Amniotic stem cell (primary cell): ENCODE measurements at places on chromosomes 4 and X.

GRCh38 chr4:26319949-26320537, 771 bp upstream of the RBPJ start:
- DNase-seq: no peak

DNA sequence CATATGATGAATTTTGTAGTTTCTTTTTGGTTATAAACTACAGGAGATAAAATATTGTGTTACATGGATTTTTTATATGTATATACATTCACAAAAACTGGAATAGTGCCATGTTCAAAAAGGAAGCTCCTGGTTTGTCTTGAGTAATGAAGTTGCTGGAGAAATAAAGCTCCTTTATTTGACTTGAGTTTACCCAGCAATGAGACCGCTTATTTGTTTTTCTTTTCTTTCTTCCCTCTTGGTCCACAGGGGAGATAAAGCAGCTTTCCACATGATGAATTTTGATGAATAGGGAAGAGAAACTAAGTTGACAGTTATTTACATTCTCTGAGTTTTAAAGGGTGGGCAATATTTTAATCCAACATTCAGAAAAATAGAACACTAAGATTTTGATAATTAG, 176.5 kb downstream of the GPM6A start:
- DNase-seq: no peak

GRCh38 chr4:54268151-54268550, 39.1 kb downstream of the PDGFRA start:
- DNase-seq: no peak

- DNase-seq: no peak
These were observed 37.9 kb downstream of the SGMS2 start for GRCh38 chr4:107862658-107863057.

GRCh38 chr4:37747772-37748330, 61.7 kb upstream of the RELL1 start:
- no peak for DNase-seq

GRCh38 chr4:36385951-36386571, 104.6 kb downstream of the DTHD1 start:
- DNase-seq: no peak

DNA sequence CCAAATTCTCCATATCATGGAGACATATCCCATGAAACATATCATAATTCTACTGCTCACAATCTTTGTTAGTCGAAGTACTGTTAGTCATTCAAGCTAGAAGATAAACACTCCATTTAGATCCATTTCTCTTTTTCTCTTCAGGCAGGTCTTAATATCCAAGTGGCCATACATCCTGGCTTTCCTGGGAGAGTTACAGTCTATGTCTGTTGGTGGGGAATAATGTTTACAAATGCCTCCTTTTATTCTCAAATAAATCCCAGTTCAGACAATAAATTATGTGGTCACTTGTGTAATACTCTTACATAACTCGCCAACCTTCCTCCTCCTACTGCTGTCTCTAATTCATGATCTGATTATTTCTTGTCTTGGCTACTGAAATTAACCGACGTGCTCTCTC, 82.1 kb downstream of the VCX3B start:
- no peak for DNase-seq

DNA sequence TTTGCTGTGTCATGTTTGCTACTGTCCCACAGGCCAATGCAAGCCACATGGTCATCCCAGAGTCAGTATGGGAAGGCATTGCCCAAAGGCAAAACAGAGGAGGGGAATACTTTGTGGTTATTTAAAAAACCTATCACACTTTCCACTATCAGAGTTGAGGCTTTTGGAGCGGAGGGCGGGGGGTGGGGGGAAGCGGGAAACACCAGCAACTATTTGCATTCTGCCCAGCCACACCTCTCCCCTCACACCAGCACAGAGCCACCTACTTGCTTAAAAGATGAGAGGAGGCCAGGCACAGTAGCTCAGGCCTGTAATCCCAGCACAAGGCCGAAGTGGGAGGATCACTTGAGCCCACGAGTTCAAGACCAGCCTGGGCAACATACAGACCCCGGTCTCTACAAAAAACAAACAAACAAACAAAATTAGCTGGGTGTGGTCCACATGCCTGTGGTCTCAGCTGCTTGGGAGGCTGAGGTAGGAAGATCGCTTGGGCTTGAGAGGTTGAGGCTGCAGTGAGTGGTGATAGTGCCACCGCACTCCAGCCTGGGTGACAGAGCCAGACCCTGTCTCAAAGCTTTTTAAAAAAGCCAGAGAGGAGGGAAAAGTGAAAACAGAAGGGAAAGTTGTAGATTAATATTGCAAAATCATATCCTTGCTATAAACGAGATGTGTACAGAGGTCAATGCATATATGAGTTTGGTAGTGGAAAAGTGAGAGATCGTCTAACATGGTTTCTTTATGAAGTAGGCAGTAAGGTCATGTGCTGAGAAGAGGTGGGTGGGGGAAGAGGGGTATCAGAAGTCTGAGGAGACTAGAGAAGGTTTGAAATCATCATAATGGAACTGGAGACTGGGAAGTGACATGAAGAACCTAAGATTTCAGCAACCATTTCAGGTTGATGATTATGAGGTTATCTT, 1.9 kb upstream of the CHST7 start:
- DNase-seq: no peak

GRCh38 chrX:70998411-70999027, 67.6 kb upstream of the SLC7A3 start:
- DNase-seq: no peak

DNA sequence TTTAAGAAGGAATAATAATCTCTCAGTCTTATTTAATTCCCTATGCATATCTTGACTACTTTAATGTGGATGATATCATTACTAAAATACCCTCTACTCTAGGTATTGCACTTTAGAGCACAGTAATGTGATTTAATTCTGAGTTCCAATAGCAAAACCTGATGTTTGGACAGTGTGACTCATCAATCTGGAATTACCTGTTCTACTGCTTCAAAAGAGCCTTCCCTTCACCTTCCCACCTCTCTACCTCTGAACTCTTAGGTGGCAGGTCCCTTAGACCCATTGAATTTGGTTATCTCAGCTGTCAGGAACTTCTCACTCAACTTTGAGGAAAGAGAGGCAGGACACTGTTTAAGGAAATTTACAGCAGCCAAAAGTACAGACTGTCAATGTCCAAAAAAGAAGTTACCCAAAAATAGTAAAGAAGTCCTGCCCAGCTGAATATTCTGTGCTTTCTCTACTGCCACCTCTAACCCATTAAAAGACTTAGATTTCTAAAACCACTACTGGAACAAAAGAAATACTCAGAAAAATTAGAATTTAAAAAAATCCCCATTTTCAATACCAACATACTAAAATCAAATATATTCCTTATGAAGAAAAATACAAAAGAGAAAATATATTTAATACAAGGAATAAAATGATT, 123.1 kb upstream of the GPM6A start:
- DNase-seq: no peak

- DNase-seq: no peak
These were observed 227.2 kb upstream of the MBNL3 start for GRCh38 chrX:132716006-132716405.

- DNase-seq: no peak
These were observed 355.7 kb downstream of the HS3ST1 start for GRCh38 chr4:11072999-11073398.

DNA sequence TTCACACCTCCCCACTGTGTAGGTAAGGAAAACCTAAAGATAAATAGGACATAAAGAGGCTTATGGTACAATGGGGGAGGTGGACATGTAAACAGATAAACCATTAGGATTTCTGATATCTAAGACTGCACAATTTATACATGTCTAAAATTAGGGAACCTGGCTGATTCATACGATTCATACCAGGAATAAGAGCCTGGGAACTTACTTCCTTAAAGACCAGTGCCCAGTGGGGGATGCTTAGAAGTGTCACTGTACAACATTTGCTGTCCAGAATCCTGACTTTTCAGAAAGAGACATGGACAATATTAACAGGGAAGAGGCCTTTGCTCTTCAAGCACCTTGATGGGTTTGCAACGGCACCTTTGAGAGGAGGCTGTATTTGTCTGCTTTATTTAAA, 116.8 kb upstream of the KIT start:
- DNase-seq: no peak

GRCh38 chrX:134981910-134982309, 8.9 kb upstream of the SMIM10 start:
- DNase-seq: no peak

GRCh38 chrX:119826399-119826959, 26.3 kb downstream of the UPF3B start:
- DNase-seq: no peak

- no peak for DNase-seq
These were observed 98.0 kb downstream of the SH3KBP1 start for GRCh38 chrX:19789376-19789775.

DNA sequence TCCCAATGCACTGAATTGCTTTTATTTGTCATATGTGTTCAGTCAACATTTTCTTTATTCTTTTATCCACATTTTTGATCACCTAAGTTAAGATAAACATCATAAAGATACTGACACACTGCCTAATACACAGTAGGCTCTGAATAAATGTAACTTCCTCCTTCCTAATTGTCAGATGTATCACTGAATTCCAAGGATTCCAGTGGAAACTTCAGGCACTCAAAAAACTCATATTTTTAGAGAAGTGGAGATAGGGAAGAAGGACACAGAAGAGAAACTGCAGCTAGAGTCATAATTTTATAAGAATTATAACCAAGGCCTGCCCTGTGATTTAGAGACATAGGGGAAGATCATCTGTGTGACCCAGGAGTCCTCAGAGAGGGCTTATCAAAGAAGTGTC, 753.3 kb downstream of the ADGRL3 start:
- no peak for DNase-seq

- no peak for DNase-seq
These were observed 41.5 kb downstream of the HHIP start for GRCh38 chr4:144687466-144687865.

GRCh38 chrX:66074920-66075879, 35.3 kb upstream of the VSIG4 start:
- DNase-seq: no peak

DNA sequence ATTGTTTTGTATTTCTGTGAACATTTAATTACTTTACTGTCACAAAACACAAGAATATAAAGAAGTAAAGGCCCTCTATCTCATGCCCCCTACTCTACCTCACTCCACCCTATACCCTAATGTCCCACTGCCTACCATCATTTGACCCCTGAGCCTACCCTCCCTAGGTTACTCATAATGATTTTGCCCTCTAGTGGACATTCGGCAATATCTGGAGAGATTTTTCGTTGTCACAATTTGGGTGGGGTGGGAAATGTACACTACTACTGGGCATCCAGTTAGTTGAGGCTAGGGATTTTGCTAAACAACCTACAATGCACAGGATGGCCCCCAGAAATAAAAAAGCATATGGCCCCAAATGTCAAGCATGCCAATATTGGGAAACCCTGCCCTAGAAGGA, 10.2 kb downstream of the TEX13A start:
- no peak for DNase-seq

GRCh38 chrX:134990801-134991481, at the start of gene SMIM10:
TSS of gene SMIM10 (plus strand) at chrX:134990991. CDS start at chrX:134991096, 105 bp downstream.
- peak; percentile 9 for DNase-seq
